ENCODE measurements at places on chromosomes 3 and 15. TPM values are rescaled to one million over a fixed set of nuclear protein-coding genes. Genes with fewer than 3 reads are reported as not detected.
A peak's percentile ranks its signal among the peaks of the same experiment; 100 is the strongest.

DNA sequence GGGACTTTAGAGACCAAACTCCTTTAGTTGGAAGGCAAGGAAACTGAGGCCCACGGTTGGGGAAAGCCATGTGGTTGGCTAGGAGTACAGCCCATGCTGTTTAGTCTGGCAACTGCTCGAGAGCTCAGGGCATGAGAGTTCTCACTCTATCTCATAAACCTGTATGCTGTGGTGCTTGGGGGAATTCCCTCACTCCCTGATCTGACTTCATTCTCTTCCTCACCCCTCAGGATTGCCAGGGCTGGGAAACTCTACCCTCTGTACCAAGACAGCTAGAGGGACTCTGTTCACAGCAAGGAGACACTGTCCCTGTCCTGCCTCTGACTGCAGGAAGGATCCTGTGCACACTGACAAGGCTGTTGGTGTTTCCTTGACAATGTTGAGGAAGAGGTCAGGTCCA, 230.2 kb downstream of the ZNF621 start:
- no peaks in the 10 kb centered on the region for H3K4me1 ChIP-seq
- no peak for DNase-seq
- H3K27me3 ChIP-seq, result no peaks in the 10 kb centered on the region
- H3K27ac ChIP-seq, result no peak overlapping the region
- H3K4me3 ChIP-seq, result no peak overlapping the region

DNA sequence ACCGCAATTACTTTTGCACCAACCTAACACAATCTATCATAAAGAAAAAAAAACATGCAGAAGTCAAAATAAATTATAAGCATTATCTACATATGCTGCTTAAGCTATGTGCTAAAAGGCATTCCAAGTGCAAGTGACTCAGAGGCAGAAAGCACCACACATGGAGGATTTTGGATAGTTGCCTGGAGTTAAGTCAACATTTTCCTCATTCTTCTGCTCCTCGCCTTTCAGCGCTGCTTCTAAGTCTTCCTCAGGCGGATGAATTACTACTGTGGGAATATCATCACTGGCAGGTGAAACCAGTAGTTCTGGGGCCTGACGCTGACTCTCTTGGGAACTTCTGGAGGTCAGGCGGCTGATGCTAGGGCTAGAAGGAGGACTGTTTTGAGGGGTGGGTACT, 53.1 kb downstream of the SLC4A7 start:
- H3K4me3 ChIP-seq, result no peak overlapping the region
- H3K27ac ChIP-seq, result no peak overlapping the region
- no peak for DNase-seq
- no peaks in the 10 kb centered on the region for H3K4me1 ChIP-seq
- H3K27me3 ChIP-seq, result no peaks in the 10 kb centered on the region

GRCh38 chr15:88647351-88648105, 8.7 kb downstream of the ISG20 start:
- peak overlapping the region; percentile 78 for H3K27ac ChIP-seq
- no peak for DNase-seq
- peaks cover 27% of the 10 kb centered on the region for H3K36me3 ChIP-seq
- no peak overlapping the region for H3K4me3 ChIP-seq

- no peaks in the 10 kb centered on the region for H3K27me3 ChIP-seq
- no peak for DNase-seq
- H3K27ac ChIP-seq, result no peak overlapping the region
- H3K36me3 ChIP-seq, result no peaks in the 10 kb centered on the region
- H3K4me3 ChIP-seq, result no peak overlapping the region
These were observed 229.8 kb downstream of the SNRPN start for GRCh38 chr15:25184356-25185155.

DNA sequence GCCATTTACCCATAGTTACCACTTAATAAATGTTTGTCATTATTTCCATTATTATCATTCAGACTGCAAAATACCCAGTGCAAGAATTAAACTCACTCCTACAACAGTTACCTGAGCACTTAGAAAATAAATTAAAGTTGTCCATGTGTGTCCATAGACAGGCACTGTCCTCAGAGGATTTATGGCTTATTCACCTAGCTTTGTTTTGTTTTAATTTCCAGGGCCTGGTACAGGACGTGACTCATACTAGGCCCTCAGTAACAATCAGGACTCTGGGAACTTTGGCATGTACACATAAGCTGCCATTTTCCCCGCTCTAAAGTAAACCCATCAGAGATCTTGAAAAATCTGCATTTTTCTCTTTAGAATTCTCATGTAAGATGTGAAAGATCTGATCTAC, 458.5 kb upstream of the ARRDC4 start:
- no peaks in the 10 kb centered on the region for H3K27me3 ChIP-seq
- no peaks in the 10 kb centered on the region for H3K4me1 ChIP-seq
- no peak overlapping the region for H3K27ac ChIP-seq

RGMA gene
- polyA plus RNA-seq, result not detected
